ENCODE measurements at places on chromosomes 5 and 9. TPM values are rescaled to one million over a fixed set of nuclear protein-coding genes. Genes with fewer than 3 reads are reported as not detected.

DMRTA1 gene
- 0.79 TPM for total RNA-seq

SLC34A3 gene
- not detected for total RNA-seq

DNA sequence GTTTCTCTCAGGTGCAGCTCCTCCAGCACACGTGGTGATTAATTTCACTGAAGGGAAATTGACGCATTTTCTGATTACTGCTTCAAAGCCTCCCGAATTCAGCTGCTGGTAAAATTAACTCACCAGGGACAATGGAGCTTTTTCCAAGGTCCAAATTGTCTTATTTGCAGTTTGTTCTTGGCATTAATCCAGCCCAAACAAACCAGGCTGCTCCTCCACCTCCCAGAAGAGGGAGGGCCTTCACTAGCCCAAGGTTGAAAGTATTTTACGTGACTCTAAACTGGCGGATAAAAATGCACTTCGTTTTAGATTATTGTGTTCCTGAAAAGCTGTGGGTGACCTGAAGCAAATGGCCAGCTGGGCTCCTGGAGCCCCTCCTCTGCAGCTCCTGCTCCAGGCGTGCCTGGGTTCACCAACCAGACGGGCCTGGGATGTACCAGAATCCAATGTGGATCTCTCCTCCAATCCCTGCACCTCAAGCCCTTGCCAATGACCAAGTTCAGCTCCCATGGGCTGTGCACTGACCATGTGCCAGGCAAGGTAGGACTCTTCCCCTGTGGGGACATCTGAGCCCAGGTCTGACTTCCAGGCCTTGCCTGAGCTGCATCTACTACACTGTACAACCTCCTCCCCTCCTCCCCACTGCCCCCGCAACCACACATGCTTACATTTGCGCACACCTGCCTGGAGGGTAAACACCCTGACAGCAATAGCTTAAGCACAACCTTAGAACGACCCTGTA, 193.4 kb downstream of the CDK5RAP2 start:
- no peak for DNase-seq

DNA sequence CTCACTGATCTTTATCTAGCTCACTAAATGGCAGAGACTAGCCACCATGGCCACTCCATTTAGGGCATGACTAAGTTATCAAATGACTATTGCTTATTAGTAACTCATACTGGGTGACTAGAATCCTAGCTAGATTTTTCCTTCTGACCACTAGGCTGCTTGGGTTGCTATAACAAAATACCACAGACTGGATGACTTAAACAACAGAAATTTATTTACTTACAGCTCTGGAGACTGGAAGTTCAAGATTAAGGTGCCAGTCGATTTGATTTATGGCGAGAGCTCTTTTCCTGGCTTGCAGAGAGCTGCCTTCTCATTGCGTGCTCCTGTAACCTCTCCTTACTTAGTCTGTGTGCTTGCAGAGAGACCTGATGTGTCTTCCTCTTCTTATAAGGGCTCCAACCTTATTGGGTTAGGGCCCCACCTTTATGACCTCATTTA, 55.0 kb upstream of the APC start:
- no peak for DNase-seq

DNA sequence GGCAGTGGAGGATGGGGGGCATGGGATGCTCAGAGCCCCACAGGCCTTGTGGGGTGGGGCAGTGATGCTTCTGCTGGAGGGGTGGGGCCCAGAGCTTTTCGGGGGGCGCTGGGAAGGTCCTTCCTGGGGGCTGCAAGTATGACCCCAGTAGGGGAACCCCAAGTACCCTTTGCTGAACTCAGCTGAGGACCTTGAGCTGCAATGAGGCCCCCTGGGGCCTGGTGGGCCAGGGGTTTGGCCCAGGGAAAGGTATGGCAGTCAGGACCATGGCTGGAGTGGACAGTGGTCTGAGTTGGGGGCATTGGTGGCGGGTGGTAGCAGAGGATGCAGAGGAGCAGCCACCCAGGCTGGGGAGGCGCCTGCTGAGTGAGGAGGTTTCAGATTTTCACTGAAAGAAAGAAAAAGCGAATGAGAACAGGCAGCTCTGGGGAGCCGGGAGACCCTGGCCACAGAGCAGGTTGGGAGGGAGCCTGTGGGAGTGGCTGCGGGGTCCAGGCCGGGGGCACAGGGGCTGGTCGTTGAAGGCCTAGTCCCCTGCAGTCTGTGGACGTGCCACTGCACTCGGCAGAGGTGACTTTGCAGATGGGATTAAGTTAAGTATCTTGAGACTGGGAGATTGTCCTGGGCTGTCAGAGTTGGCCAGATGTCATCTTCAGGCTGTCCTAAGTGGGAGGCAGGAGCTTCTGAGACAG, 19.2 kb downstream of the WNK2 start:
- no peak for DNase-seq

- no peak for DNase-seq
Observed at GRCh38 chr9:135895202-135895848, 12.0 kb downstream of the CAMSAP1 start.

- DNase-seq, result no peak
Observed at GRCh38 chr5:14557791-14558415, 23.7 kb upstream of the OTULINL start.

DNA sequence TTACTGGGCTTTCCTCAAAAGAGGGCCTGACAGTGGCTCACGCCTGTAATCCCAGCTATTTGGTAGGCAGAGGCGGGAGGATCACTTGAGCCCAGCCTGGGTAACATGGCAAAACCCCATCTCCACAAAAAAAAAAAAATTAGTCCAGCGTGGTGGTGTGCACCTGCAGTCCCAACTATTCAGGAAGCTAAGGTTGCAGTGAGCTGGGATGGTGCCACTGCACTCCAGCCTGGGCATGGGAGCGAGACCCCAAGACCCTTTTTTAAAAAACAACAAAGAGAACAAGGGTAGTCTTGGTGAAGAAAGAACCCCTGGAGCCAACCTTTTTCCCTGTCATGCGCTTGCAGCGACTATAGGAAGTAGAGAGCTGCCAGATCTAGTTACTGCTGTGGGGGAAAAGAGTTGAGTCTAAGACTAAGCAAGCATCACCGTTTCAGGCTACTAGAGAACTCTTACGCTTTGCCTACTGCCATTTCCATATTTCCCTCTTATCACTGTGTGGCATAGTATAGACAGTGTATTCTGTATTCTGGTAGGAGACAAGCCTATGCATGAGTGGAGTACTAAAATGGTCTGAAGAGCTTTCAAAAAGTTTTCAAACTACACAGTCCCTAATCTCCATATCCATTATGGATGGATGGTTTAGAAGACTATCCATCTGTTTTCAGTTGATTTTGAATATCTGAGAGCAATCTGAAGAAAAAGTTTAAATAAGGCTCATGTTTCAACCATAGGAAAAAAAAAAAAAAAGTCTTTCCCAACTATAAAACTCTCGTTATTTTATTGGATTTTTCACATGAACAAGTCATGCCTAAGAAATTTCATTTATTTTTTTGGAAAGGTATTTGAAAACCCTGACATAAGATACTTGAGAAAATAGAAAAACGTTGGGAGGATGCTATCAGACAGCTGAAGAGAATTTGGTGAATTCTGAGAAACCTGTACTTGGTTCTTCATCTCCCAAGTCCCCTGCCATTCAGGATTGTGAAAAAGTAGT, 2.6 kb downstream of the C9orf40 start:
- no peak for DNase-seq

DNA sequence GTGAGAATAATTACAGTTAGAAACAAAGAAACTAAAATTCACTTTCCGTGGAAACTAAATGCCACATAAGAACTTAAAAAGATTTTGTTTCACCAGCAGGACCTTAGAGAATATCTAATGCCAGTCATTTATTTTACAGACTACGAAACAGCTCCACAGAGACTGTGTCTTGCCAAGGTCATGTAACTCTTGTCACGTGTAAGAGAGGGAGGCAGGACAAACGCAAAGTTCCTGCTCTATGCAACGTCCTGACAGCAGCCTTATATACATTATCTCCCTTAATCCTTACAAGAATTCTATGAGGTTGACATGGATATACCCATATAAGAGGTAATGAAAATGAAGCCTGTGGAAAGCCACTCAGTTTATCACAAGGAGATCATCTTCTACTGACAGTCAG, 39.4 kb downstream of the CTNNAL1 start:
- DNase-seq, result no peak

- peak; percentile 35 for DNase-seq
Observed at GRCh38 chr5:95554331-95554646, 488 bp downstream of the SKIC3 start.

GRCh38 chr9:237858-238345, 23.2 kb downstream of the DOCK8 start:
- DNase-seq, result no peak

NDUFB6 gene
- total RNA-seq, result 29.7 TPM

- DNase-seq, result no peak
Observed at GRCh38 chr5:2905741-2906140, 154.3 kb upstream of the IRX2 start.

DNA sequence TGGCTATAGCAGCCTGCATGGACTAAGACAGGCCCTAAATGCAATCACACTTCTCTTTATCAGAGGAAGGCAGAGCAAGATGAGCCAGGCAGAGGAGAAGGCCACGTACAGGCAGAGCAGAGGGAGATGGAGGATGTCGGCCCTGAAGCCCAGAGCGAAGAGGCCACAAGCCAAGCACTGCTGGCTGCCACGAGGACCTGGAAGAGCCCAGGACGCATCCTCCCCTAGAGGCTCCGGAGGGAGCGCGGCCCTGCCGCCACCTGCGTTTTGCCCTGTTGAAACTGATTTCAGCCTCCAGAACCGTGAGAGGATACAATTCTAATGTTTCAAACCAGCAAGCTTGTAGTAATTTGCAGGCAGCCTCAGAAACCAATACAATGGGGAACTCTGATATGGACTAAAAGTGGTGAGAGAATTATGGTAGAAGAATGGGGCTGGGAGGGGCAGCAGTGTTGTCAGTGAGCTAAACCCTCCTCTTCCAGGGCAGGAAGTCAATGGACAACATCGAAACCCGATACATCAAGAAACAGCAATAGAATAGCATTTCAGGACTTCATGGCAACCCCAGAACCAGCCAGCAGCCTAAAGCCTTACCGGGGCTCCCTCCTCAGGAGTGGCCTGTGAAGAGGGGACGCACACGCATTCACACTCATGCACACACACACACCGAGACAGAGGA, 32.6 kb downstream of the ADAMTS2 start:
- no peak for DNase-seq

CSF2 gene
- total RNA-seq, result not detected

GABRA6 gene
- total RNA-seq, result not detected

IL5 gene
- not detected for total RNA-seq

GRCh38 chr5:72760259-72760658, 56.2 kb upstream of the TNPO1 start:
- no peak for DNase-seq

DNA sequence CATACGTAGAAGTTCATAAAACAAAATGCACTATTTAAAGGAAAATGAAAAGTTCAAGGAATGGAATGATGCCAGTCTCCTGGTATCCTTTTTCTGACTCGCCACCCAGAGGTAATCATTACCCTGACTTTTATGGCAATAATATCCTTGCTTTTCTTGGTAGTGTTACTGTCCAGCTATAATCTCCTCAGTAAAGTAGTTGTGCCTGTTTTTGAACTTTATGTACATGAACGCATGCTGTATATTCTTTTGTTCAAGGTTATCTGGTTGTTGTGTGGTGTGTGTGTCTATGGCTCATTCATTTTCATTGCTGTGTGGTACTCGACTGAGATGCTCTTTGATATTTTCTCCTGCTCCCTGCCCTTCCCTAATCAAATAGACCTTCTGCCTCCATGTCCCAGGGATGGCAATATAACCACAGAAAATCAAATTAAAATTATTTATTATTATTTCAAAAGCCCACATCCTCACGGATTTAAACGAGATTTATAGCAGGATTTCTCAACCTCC, 29.2 kb upstream of the FBP1 start:
- DNase-seq, result no peak

- no peak for DNase-seq
Observed at GRCh38 chr5:143229426-143229895, 174.0 kb downstream of the NR3C1 start.

DNA sequence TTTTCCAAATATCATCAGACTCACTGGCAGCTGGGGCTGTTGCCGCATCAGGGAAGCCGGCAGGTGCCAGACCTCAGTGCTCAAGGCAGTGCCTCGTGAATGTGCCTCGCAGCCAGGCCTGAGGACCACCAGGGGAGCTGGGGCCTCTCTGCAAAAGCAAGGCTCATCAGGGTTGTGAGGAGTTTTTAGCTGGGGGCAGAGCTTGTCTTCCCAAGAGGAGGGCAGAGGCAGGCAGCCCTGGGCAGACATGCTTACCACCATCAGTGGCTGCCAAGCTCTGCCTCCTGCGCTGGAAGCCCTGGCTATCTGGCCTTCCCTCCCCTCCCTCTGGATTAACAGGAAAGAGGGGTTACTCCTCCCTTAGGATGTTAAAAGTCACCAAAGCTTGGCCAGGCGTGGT, 8.8 kb upstream of the TBC1D9B start:
- DNase-seq, result no peak

- DNase-seq, result no peak
Observed at GRCh38 chr9:114090798-114091197, 8.3 kb downstream of the KIF12 start.

DNA sequence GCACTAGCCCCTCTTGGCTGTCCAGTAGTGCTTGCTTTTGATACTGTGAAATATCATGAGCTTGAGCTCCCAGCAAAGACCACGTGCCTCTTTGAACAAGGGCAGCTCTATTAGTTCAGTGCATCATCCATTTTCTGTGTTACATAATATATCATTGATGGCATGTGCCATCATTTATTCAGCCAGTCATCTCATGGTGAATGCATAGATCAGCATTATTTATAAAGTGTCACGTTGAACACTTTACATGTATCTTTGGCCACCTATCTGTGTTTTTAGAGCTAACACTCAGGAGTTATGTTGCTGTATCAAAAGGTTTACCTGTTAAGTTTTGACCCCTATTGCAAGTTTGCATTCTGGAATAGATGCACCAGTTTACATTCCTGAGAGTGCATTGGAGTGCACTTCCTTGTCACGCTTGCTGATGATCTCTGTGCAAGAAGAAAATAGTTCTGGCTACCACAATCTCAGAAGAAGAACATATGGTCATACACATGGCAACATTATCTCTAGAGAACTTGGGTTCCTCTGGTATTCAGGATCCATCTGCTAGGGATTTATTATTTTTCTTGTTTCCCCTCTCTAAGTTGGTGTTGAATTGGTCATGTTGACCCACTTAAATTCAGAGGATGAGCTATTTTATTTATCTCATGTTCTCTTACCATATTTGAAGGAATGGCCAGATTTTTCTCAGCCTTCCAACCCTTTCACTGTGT, 120.9 kb downstream of the SH3GL2 start:
- DNase-seq, result no peak

DNA sequence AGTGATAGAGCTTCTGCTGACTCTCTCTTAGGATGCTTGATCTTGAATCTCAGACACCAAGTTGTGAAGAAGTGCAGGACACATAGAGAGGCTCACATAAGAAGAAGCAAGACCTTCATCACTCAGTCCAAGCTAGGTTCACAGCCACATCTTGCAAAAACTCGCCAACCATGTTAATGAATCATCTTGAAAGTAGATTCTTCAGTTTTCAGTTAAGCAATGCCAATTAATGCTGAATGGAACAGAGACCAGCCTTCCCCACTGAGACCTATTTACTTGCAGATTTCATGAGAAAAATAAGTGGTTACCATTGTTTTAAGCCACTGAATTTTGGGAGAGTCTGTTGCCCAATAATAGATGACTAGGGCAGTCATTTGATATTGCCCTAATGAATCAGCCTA, 217.7 kb upstream of the EDIL3 start:
- no peak for DNase-seq

Data from skin of body (tissue), 3 donors.